ENCODE measurements at places on chromosomes 12 and 14.

- no peak for DNase-seq
These were observed 19.6 kb upstream of the MMP19 start for GRCh38 chr12:55862286-55862685.

GRCh38 chr12:22105542-22105941, 59.5 kb downstream of the CMAS start:
- no peak for DNase-seq

DNA sequence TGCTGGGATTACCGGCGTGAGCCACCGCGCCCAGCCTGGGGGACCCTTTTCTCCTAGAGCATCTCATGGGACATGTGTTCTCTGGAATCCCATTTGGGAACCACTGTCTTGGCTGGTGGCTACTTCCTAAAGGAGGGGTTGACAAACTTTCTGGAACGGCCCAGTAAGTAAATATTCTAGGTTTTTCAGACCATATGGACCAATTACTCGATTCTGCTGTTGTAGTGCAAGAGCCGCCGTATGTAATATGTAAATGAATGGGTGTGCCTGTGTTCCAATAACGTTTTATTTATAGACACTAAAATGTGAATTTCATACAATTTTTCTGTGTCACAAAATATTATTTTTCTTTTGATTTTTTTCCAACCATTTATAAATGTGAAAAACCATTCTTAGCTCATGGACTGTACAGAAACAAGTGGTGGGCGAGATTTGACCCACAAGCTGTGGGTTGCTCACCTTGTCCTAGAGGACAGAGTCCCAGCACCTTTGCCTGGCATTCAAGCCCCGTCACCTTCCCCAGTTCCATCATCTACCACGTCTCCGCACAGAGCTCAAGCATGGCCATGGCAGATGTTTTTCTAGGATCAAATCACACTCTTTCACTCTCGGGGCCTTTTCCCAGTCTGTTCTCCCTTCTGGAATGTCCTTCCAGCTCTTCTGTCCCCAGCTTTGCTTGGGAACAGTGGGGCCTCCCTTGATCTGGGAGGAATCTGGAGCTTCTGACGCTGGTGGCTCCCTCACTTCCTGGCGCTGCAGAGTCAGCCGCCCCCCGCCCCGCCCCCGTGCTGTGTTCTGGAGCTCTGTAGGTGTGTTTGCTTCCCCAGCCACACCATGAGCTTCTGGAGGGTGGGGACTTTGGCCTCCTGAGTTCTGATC, 17.9 kb upstream of the RCOR1 start:
- no peak for DNase-seq

- DNase-seq = no peak
These were observed 251.0 kb upstream of the FAR2 start for GRCh38 chr12:28898038-28898437.

DNA sequence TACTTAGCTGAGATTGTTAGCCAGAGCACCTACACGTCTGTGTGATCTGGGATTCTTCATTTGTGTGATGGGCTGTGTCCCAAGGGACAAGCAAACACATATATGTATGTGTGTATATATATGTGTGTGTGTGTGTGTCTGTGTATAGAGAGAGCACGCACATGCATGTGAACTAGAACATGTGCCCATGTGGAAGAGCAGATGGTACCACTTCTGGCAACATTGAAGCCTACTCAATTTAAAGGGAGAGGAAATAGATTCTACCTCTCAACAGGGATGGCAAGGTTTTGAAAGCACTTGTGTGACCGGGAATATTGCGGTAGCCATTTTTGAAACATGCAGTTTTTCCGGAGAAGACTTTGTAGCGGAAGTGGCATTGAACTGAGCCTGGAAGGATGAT, 1.4 kb downstream of the TOMM20L start:
- DNase-seq = no peak

DNA sequence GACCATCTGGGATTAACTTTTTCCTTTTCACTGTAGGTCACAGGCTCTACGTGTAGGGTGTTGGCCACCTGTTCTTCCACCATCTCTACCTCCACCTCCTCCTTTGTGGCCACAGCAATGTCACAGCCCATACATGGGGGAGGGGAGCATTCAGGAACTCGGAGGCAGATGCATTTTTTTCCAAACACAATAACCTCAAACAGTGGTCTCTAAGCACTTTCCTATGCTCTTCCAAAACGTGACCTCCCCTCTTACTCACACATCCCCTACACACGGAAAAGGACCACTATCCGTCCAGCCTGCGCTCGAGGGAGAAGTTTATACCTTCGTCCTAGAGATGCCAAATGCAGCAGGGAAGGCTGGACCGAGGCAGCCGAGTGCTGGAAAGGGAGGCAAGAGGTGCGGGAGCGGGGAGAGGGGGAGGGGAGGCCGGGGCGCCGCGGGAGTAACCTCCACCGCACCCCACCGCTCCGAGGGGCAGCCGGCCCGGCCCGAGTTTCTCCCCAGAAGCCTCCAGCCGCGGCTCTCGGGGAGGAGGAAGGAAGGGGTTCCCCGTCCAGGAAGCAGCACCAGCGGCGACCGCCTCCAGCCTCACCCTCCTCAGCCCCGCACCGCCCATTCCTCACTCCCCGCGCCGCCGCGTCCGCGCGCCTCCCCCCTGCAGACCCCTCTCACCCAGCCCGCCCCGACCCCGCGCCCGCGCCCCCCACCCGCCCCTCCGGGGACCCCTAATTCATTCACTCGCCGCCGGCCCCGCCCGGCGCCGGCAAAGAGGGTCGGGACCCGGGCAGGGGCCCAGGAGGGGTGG, 594 bp downstream of the KRAS start:
- peak; percentile 63 for DNase-seq

DNA sequence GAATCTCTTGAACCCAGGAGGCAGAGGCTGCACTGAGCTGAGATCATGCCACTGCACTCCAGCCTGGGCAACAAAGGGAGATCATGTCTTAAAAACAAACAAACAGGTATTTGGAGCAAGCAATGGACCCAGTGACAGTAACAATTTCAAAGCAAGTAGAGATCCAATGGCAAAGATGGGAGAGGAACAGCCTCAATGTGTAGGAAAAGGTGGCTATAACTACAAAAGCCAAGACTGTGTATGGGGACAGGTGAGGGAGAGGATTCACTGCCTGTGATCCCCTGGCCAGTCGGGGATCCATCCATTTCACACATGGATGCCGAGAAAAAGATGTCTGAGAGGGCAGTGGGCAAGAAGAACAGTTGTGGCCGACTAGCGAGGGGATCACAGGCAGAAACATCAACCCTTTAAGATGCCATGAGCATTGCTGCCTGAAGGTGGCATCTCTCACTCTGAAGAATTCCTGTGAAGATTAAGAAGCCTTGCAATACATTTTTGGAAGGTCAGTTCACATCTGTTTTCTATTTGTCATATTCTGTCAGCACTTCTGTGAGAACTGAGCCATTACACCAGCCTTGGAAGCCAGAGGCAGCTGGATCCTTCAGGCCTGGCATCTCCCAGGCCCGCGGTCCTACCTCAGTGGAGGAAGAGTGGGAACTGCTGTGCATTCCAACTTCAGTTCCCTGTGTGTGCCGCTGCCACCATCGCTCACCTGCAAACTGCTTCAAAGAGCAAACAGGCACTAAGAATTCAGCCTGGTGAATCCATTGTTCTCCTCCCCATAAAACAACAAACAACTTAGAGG, 54.5 kb upstream of the FRS2 start:
- peak; percentile 37 for DNase-seq

- DNase-seq = no peak
These were observed 62.0 kb upstream of the TUNAR start for GRCh38 chr14:95814363-95815225.

DNA sequence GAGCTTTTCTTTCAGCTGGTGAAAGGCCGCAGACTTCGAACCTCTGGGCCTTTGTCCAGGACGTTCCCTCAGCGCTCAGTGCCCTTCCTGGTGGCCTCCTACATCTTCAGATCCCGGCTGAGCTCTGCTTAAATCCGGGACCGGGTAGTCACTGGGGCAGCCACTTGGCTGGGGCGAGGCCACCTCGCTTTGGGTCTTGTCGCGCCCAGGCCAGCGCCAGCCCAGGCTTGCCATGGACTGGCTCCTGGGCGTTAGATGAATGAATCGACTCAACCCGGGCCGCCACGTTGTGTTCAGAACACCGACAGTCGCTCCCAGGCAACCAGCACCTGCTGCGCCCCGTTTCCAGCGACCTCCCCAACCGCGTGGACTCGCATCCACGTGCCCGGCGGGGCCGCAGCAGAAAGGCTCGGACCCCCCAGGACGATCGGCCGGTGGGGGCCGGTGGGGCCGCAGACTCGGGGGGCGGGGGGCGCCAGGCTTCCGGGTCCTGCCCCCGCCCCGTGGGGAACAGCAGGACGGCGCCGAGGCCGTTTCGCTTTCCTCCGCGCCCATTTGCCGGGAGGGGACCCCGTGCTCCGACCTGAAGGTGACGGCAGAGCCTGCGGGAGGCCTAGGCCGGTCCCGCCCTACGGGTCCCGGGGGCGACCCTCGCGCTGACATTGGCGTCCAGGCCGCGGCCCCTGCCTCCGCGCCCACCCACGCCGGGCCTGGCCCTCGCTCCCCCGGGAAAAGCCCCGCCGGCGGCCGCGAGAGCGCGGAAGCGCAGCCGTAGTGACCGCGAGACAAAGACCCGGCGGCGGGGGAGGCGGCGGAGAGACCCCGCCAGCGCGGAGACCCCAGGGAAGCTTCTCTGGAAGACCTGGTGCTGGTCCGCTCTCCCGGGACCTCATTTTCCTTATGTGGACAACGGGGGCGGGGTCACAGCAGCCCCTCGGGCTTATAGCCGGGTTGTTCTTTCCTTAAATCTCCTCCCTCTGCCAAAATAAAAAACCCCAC, 37.3 kb upstream of the RCOR1 start:
- peak; percentile 58 for DNase-seq

DNA sequence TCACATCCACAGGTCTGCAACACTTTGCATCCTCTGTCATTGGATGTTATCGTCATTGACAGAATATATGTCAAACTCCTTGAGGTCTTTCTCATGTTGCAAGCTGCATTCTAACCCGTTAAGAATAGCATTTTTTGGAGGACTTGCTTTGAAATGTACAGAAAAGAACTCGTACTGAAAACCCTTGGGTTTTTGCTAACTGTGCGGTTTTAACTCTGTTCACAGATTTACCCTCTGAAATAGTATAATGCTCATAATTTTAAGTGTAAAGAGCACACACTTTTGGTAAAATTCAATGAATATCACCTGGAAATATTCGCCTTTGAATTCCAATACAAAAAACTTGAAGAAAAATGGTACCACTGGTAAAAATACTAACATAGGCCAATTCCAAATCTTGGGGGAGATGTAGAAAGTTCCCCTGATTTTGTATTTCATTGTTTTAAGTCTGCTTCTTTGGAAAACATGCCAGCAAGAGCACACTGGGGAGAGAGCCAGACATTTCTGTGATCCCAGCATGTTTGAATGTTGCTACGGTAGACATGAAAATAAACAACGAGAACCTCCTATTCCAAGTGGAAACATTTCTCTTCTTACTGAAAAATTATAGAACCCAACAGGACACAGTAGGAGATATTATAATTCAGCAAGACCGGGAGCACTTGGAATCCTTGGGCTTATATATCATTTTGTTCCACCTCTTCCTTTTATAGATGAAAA, 446.0 kb downstream of the AEBP2 start:
- no peak for DNase-seq

GRCh38 chr12:132600048-132601032, 10.0 kb downstream of the LRCOL1 start:
- DNase-seq = peak; percentile 58

DNA sequence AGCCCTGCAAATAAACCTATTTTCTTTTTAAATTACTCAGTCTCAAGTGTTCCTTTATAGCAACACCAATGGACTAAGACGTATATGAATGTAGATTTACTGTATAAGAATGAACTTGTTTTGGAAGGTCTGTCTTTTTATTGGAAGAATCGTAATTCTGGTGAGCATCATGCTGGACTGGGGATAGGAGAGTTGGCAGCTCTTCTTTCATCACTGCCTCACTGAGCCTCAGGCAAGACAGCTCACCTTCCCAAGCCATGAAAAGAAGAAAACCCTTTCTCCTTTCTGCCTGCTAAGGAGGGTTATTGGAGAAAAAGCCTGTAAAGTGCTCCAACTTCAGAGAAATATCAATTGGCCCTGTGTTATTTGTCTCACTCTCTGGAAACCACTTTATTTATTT, 9.1 kb upstream of the RNF34 start:
- DNase-seq = no peak

GRCh38 chr14:31269634-31270195, 62.1 kb upstream of the HECTD1 start:
- DNase-seq = no peak

- DNase-seq = no peak
These were observed 57.8 kb upstream of the METAP2 start for GRCh38 chr12:95416111-95416636.

DNA sequence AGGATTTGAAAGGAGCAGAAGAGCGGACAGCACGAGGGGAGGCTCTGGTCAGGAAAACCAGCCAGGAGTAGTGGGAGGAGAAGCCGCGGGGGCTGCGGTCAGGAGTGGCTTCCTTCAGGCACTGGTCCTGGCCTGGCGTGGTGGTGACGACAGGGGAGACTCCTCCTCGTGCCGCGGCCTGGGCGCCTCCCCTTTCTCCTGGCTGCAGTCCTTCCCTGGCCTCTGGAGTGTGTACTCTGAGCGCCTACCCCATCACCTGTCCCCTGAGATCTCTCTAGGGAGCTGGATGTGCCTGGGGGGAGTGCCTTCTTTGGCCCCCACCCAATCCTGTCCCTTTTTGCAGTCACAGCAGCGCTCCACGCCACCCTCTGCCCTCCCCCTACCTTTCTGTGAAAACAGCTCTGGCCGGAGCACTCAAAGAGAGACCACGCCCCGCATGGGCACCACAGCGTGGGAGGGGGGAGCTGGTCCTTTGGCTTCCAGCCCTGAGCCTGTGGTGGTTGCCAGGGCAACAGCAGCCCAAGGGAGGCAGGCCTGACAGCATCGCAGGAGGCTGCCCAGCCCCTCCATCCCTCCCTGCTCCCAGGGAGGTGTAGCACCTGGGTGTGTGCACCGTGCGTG, 125.9 kb downstream of the CALM1 start:
- DNase-seq = no peak

DNA sequence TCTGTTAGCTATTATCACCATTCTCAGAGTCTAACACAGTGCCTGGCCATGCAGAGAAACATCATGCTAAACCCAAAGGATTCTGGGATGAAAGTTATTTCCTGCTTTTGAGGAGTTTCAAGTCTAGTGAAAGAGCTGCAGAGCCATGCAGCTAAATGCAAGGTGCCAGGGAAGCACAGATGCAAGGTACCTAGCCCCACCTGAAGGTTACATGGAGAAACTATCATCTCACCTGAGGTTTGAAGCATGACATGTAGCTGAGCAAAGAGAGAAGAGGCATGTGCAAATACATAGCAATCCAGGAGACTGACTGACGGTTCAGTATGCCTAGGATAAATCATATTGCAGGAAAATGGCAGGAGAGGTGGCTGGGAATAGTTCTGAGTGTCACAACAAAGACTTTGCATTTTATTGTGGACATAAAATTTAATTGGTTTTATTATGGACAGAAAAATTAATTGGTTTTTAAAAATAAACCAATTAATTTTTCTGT, 170.4 kb downstream of the PRKD1 start:
- DNase-seq = no peak

GRCh38 chr12:127230843-127231260, 1036.1 kb upstream of the TMEM132C start:
- no peak for DNase-seq

DNA sequence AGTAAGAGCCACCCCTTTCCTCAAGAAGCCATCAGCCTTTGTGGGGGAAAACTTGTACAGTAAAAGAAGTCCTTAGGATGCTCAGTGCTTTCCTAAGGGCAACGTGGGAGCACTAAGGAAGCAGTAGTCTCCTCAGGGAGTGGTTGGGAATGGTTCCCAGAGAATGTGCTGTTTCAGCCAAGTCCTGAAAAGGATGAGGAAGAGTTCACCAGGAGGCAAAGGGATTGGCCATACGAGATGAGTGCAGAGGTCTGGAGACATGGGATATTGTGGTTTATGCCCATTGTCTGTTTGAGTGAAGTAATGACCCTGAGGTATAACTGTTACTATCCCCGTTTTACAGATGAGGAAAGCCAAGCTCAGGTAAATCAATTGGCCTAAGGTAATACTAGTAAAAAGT, 86.0 kb upstream of the ATF1 start:
- DNase-seq = no peak

Data from liver (tissue), 10 donors.